Nucleus accumbens (tissue), 56 donors: ENCODE measurements at places on chromosomes 5 and 9.

DNA sequence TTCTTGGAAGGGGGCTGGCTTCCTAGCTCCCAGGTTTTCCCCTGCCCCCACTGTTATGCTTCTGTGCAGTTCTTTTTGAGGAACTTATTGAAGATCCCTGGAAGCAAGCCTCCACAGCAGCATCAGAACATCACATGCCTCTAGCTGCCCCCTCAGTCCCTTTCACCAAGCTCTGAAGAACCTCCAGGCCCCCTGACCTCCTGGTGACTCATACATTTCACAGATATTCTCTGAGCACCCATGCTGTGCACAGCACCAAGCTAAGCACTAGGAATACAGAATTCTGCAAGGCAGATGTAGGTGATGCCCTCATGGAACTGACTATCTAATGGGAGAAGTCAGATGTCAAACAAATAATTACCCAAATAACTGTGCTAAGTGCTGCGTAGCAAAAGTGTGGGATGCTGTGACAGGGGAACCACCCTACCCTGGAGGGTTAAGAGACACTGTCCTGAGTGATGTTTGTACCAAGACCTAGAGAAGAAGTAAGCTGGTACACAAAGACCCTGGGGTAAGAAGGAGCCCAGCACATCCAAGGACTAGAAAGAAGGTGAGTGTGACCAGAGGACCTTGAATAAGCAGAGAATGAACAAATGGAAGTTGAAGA lies 213.7 kb upstream of the NR4A3 start:
- DNase-seq: no peak

- DNase-seq: no peak
These were observed 30.4 kb upstream of the KLF9 start for GRCh38 chr9:70444904-70445303.

DNA sequence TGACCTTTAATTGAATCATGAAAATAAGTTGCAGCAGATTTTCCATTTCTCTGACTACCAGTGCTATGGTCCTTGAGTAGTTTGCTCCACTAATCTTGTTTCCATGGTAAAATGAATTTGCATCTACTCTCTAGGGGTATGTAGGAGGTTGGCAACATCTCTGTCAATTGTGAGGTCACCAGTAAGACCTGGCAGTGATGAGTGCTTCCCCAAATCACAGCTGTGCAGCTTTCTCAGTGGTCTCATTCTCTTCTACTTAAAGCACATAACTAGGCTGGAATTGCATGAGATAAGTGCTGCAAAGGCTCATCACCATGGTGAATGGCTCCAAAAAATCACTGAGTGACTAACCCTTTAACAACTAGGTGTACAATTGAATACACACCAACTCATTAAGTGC lies 36.3 kb downstream of the ADAMTS19 start:
- DNase-seq: no peak

DNA sequence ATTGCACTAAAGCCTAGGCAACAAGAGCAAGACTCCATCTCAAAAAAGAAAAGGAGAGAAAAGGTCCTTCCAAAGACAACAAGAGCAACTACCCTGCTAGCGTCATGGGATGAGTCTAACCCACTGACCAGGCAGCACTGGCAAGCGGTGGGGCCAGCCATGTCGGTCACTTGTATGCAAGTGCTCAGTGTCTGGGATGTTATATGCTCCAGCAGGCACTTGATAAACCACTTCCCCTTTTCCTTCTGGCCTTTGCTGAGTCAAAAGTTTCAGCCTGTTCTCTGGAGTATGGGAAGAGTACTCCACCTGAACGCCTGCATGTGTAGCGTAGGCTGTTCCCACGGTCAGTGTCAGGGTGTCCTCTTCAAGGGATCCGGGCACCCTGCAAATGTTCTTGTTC lies 9.2 kb upstream of the MXD3 start:
- no peak for DNase-seq

GRCh38 chr5:166004006-166004405 lies 2287.4 kb upstream of the WWC1 start:
- DNase-seq: no peak
